Foreskin keratinocyte (primary cell): ENCODE measurements at places on chromosomes 2 and 18.

GRCh38 chr2:175126661-175127060, 41.3 kb downstream of the ATF2 start:
- DNase-seq, result peak; percentile 47

DNA sequence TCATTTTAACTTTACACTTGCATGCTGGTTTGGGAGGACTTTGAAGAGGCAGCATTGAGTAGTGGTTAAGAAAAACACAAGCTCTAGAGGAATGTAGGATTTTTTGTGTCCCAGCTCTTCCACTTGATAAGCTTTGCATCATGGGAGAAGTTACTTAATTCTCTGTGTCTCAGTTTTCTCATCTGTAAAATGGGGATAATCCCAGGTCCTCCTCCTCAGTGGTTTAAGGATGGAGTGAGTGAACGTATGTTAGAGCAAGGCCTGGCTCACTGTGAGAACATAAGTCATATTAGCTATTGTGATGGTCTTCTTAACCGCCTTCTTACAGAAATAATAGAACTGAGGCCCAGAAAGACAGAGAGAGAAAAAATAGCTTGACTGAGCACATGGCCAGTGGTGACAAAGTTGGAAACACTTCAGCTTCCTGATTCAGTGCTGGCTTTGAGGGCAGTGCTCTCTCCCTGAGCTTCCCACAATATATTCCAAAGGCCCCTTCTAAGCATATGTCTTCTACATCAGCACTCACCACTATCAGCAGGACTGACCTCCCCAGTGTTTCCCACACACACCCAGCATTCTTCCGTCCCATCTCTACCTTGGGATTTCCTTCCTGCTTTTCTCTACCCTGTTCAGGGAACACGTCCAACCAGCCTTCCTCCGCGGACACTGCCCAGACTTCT, 214.9 kb upstream of the TNP1 start:
- no peak for DNase-seq

GRCh38 chr2:60416221-60417008, 137.0 kb downstream of the BCL11A start:
- no peak for DNase-seq

- peak; percentile 5 for DNase-seq
Measured at GRCh38 chr2:106638043-106638442, 150.9 kb downstream of the CD8B2 start.

GRCh38 chr2:186730609-186731008, 36.7 kb downstream of the FAM171B start:
- no peak for DNase-seq

DNA sequence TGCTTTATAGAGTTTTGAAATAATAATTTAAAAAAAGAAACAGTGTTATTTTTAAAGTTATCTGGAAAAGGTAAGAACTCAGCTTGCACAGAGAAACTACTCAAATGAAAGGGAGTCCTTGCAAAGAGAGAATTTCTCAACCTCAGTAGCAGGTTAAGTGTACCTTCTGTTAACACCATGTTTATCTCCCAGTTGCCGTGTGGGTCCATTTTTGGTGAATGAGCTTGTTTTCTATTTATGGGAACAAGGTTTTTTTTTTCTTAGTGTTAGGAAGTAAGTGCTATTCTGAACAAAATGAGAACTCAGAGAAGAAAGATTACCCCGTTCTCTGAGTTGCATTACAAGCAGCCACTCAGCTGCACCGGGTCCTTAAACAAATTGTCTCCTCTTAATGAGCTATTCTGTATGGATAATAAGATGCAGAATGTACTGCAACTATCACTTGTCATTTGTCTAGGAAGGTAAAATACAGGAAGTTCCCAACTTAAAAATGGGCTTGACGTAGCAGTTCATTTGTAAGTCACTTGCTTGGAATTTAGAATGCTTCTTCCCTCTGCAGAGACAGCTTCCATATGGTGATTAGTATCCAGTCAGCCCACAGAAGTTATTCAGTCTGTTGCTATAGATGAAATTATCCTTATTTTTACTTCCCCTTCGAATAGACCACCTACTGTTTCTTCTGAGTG, 74.9 kb downstream of the LTBP1 start:
- no peak for DNase-seq

GRCh38 chr2:239231231-239232194, 169.3 kb downstream of the HDAC4 start:
- no peak for DNase-seq

- DNase-seq, result no peak
Measured at GRCh38 chr2:219574484-219575311, 2.6 kb downstream of the INHA start.

DNA sequence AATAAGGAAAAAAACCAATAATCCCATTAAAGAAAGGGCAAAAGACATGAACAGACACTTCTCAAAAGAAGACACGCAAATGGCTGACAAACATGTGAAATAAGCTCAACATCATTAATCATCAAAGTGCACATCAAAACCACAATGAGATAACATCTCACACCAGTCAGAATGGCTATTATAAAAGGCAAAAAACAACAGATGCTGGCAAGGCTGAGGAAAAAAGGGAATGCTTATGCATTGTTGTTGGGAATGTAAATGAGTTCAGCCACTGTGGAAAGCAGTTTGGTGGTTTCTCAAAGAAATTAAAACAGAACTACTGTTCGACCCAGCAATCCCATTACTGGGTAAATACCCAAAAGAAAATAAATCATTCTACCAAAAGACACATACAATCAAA, 285.6 kb downstream of the NR4A2 start:
- DNase-seq, result peak; percentile 47

GRCh38 chr2:36511858-36512603, 85.9 kb downstream of the FEZ2 start:
- DNase-seq, result no peak

DNA sequence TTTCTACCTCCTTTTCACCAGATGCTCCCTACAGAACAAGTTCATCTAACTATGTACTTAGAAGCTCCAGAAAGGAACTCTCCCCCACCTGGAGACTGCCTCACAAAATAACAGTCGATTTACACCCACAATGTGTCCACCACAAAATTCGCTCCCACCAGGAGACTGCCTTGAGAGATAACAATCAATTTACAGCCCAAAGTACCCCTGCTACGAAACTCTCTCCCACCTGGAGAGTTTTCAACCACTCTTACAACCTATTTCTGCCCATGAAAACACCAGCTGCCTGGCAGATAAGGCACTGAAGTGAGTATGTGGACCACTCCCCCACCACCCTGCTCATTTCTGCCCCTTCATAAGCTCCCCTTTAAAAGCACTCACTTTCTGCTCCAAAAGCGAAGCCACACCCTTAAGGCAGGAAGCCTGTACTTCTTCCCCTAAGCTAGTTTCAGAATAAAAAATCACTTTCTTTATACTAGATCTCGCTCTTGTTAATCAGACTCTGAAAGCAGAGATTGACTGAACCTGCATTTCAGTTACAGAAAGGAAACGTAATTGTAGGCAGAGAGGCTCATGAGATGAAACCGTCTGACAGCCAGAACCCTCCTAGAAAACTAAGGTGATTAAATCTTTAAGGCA, 94.4 kb upstream of the RBBP8 start:
- no peak for DNase-seq

GRCh38 chr2:101566632-101567228, 91.8 kb upstream of the RFX8 start:
- no peak for DNase-seq

- DNase-seq, result no peak
Measured at GRCh38 chr2:223563462-223563861, 38.7 kb downstream of the SCG2 start.

DNA sequence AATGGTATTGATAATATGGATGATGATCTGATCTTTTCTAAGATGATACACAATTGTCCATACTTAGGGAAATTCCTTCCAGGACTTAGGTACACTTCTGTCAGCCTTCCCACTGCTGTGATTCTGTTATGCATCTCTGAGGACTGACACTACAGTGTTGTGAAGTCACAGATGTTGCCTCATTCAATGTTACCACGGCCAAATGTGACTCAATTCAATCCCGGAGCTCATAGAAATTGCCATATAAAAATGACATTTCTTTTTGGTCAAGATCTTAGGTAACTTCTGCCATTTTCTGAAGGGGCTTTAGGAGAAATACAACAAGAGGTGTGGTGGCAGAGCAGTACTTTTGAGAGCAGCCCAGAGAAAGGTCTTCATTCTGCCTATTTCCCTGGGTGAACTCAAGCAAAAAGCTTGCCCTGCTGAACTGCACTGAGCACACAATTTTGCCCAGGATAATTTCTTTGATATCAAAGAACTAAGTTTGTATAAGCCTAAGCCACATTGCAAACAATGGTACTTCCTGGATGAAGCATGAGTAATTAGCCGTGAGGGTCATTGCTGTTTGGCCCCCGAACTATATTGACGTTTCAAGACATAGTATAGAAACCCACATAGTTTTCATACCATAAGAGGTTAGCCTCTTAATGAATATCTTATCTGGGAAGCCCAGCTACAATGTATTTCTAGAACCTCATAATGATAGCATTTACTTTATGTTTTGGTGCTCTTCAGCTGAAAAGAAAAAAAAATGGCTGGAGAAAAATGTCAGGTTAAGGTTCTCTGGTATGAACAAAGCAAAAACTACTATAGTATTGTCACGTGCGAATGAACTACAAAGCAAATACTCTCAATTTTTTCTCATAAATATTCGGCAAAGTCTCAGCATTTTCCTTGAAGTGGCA, 437.4 kb downstream of the MEIS1 start:
- DNase-seq, result no peak

GRCh38 chr2:108621087-108621559, 86.9 kb downstream of the LIMS1 start:
- peak; percentile 73 for DNase-seq

DNA sequence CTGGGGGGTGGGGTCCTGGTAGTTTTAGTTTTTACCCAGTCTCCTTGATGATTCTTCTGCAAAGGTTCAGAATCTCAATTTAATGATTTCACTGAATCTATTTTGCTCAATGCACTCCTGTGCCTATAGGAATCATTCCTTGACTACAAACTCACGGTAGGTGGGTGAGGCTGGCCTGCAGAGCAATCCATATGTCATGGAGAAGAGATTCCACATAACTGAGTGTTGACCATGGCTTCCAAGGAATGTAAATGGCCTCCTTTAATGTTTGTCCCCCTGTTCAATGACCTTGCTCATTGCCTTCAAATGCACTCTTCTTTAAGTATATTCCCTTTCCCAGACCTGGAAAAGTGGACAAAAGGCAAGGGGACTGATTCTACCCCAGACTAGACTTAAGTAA, 12.5 kb downstream of the FAP start:
- no peak for DNase-seq

GRCh38 chr2:180322781-180323180, 315.7 kb upstream of the CWC22 start:
- DNase-seq, result peak; percentile 36

- no peak for DNase-seq
Measured at GRCh38 chr2:21431078-21431477, 307.3 kb downstream of the TDRD15 start.

GRCh38 chr2:122758967-122759366, 1003.5 kb downstream of the TSN start:
- no peak for DNase-seq

DNA sequence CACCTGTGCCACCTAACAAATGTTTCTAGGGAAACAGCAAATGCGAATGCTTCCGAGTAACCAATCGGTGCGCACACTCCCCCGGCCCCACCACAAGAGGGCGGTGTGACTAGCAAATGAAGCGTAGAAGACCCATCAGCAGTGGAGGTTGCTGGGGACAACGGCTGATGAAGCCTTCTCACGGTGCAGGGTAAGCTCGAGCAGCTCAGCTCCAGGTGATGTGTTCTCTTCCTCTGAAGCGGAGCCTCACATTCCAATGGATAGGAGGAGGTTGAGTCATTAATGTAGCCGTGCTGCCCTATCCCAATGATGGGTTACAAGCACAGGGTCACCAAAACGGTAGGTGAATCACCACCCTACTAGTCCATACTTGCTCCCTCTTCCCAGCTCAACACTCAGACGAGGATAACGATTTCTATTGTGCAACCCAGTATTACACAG, 127.6 kb upstream of the TWIST2 start:
- DNase-seq, result peak; percentile 100

- no peak for DNase-seq
Measured at GRCh38 chr2:201185863-201186262, 2.9 kb downstream of the CASP10 start.

- no peak for DNase-seq
Measured at GRCh38 chr2:45265336-45265735, 256.1 kb upstream of the SIX2 start.
